ENCODE measurements at places on chromosomes 1 and 21.

GRCh38 chr1:23013657-23014056 is 2.0 kb downstream of the TEX46 start:
- H3K4me1 ChIP-seq, result peaks cover 21% of the 10 kb centered on the region
- DNase-seq, result no peak
- no peak overlapping the region for H3K27ac ChIP-seq
- H3K27me3 ChIP-seq, result no peaks in the 10 kb centered on the region

- no peaks in the 10 kb centered on the region for H3K27me3 ChIP-seq
- H3K4me3 ChIP-seq, result no peak overlapping the region
- no peak overlapping the region for H3K27ac ChIP-seq
- H3K4me1 ChIP-seq, result no peaks in the 10 kb centered on the region
- DNase-seq, result no peak
Observed at GRCh38 chr1:86277936-86278335, 118.2 kb downstream of the ODF2L start.

- H3K27me3 ChIP-seq, result no peaks in the 10 kb centered on the region
- no peak overlapping the region for H3K27ac ChIP-seq
- H3K4me1 ChIP-seq, result peaks cover 52% of the 10 kb centered on the region
- no peak for DNase-seq
Observed at GRCh38 chr1:212182171-212182570, 103.0 kb upstream of the PPP2R5A start.

GRCh38 chr21:46082713-46082962 is 15.3 kb upstream of the COL6A2 start:
- peaks cover 53% of the 10 kb centered on the region for H3K4me1 ChIP-seq
- H3K27ac ChIP-seq, result peak overlapping the region; percentile 9
- DNase-seq, result no peak
- no peak overlapping the region for H3K4me3 ChIP-seq

GRCh38 chr1:231411036-231411531 is 11.0 kb downstream of the EGLN1 start:
- no peaks in the 10 kb centered on the region for H3K27me3 ChIP-seq
- H3K36me3 ChIP-seq, result no peaks in the 10 kb centered on the region
- H3K27ac ChIP-seq, result no peak overlapping the region
- H3K4me1 ChIP-seq, result peaks cover 43% of the 10 kb centered on the region
- no peak for DNase-seq
- no peak overlapping the region for H3K4me3 ChIP-seq

DNA sequence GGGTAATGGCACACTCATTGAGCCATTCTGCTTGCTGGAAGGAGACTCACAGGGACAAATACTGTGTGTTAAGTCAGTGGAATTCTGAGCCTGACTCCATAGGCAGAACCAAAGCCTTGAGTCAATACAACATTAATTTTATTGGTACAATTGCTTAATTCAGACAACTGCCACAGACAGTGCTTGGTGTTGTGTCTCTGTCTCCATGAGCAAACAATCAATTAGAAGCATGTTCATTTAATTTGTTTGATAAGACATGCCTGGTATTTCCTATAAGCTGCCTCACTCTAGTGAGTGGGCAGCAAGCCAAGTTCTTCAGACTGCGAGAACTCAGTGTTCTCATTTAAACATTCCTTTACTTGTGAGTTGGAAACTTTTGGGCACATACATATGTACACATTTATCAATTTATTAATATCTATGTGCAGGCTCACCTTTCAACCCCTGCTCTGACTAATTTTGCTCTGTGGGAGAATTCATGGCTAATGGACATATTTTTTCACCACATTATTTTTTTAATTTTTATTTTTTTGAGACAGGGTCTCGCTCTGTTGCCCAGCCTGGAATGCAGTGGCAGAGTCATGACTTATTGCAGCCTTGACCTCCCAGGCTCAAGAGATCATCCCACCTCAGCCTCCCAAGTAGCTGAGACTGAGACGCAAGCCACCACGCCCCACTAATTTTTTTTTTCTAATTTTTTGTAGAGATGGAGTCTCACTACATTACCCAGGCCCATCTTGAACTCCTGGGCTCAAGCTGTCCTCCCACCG is 4.5 kb upstream of the SRSF10 start:
- peak overlapping the region; percentile 39 for H3K27ac ChIP-seq
- no peaks in the 10 kb centered on the region for H3K36me3 ChIP-seq
- H3K4me3 ChIP-seq, result no peak overlapping the region
- DNase-seq, result no peak

DNA sequence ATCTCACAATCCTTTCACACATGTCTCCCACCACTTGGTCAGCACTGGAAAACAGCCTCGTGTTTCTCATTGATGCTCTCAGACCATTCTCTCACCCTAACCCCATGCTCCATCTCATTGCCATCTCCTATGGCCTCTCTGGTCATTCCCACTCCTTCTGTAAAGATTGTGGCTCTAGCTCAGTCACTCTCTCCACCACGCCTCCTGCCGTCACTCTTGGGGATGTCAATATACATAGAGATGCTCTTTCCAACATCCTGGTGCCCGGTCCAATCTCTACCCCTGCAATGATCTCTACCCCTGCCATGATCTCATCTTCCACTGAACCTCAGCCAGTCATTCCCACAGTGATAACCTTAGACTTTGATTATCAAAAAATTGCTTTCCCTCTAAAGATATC is 90.1 kb downstream of the NTPCR start:
- H3K36me3 ChIP-seq, result no peaks in the 10 kb centered on the region
- peaks cover 6% of the 10 kb centered on the region for H3K4me1 ChIP-seq
- H3K27ac ChIP-seq, result no peak overlapping the region
- H3K4me3 ChIP-seq, result no peak overlapping the region
- H3K27me3 ChIP-seq, result no peaks in the 10 kb centered on the region

GRCh38 chr1:163821679-163822078 is 499.9 kb downstream of the NUF2 start:
- no peaks in the 10 kb centered on the region for H3K27me3 ChIP-seq
- H3K36me3 ChIP-seq, result no peaks in the 10 kb centered on the region
- no peak overlapping the region for H3K4me3 ChIP-seq
- no peak overlapping the region for H3K27ac ChIP-seq
- no peaks in the 10 kb centered on the region for H3K4me1 ChIP-seq
- no peak for DNase-seq

DNA sequence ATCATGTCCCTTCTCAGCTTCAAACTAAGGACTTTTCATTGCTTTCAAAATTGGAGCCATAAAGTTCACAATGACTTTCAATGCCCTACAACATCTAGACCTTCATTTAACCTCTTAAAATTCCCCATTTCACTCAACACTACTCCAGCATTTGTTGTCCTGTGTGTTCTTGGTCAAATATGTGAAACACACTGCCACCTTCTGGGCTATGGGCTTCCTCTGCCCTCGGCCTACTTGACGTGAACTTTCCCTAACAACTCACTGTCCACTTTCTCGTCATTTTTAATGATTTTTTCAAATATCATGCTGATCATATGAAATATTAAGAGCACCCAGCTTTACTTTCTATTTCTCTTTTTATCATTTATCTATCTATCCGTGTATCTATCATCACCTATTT is 2018.4 kb downstream of the NCAM2 start:
- no peak overlapping the region for H3K4me3 ChIP-seq
- H3K4me1 ChIP-seq, result no peaks in the 10 kb centered on the region
- H3K27ac ChIP-seq, result no peak overlapping the region
- H3K36me3 ChIP-seq, result no peaks in the 10 kb centered on the region
- DNase-seq, result no peak

DNA sequence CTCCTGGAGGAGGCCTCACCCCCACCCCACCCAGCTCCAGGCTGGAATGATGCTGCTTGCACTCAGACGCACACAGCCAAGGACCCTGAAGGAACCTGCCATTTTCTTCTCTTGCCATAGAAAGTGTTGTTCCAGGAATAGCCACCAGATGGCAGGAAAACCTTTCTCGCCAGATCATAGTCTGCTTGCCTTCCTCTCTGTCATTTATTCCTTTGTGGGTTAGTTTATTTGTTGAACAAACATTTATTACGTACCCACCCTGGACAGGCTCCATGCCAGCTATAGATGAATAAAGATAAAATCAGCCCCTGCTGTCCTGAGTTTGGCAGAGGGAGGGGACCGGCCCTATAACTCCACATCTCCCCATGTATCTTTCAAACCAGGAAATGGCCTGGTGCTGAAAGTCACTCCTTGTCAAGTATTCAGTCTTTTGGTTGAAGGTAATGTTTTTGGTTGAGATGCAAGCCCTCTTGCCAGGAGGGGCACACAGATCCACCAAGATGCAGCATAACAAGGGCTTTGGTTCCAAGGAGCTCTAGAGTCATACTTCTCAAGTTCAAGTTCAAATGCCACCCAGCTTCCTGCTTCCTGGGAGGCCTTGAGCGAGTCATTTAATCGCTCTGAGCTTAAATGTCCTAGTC is 7.0 kb upstream of the KCNC4 start:
- no peak overlapping the region for H3K27ac ChIP-seq
- H3K4me1 ChIP-seq, result peaks cover 7% of the 10 kb centered on the region
- no peak for DNase-seq
- no peak overlapping the region for H3K4me3 ChIP-seq

DNA sequence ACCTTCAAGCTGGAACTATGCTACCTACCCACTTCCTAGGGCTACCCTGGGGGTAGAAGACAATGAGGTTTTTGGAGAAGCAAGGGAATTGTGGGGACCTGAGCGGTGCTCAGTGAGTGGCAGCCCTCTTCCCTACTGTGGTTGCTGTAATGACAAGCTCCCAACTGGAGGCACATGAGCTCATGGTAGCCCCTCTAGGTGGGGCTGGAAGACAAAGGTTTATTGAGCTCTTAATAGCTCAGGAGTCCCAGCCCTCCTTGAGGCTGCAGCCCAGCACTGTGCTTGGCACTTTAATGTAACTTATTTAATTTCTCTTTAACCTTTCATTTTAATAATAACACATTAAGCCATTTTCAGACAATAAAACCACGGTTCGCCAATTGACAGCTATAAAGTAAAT is 528.9 kb downstream of the OMA1 start:
- no peak overlapping the region for H3K4me3 ChIP-seq
- H3K4me1 ChIP-seq, result no peaks in the 10 kb centered on the region
- no peak overlapping the region for H3K27ac ChIP-seq
- no peak for DNase-seq

GRCh38 chr1:67869233-67869632 is 36.0 kb upstream of the GNG12 start:
- no peaks in the 10 kb centered on the region for H3K4me1 ChIP-seq
- no peak for DNase-seq
- no peak overlapping the region for H3K27ac ChIP-seq
- H3K27me3 ChIP-seq, result no peaks in the 10 kb centered on the region

DNA sequence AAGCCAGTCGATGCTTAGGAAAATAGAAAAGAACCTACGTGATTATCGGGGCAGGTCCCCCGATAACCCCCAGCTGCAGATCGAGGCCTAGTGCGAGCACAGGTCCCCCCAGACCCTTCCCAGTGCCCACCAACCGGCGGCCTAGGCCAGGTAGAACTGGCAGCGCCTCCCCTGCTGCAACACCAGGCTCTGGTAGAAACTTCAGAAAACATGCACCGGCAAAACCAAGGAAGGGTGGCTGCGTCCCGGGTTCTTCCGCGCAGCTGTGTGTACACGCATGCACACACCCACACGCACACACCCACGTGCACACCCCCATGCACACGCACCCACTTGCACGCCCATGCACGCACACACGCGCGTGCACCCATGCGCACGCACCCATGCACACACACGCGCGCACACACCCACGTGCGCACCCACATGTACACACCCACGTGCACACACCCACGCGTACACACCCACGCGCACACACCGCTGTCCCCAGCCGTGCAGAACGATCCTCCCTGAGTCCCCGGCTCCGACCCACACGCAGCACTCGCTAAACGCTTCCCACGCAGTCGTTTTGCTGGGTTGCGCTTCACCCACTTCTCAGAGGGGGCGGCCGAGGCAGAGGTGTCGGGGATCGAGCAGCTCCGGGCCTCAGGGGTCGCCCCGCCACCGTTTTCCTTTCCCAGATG is 5.2 kb downstream of the TSPEAR start:
- H3K4me3 ChIP-seq, result no peak overlapping the region
- no peak for DNase-seq
- no peak overlapping the region for H3K27ac ChIP-seq
- H3K27me3 ChIP-seq, result peaks cover 36% of the 10 kb centered on the region

GRCh38 chr1:24639881-24640280 is 3.2 kb upstream of the SRRM1 start:
- H3K4me3 ChIP-seq, result no peak overlapping the region
- no peaks in the 10 kb centered on the region for H3K36me3 ChIP-seq
- H3K27ac ChIP-seq, result no peak overlapping the region
- no peak for DNase-seq
- peaks cover 32% of the 10 kb centered on the region for H3K4me1 ChIP-seq

- no peak overlapping the region for H3K4me3 ChIP-seq
- no peaks in the 10 kb centered on the region for H3K27me3 ChIP-seq
- peaks cover 77% of the 10 kb centered on the region for H3K4me1 ChIP-seq
- no peak overlapping the region for H3K27ac ChIP-seq
Observed at GRCh38 chr1:1402072-1402900, 3.2 kb upstream of the CCNL2 start.

- H3K27ac ChIP-seq, result no peak overlapping the region
- no peaks in the 10 kb centered on the region for H3K27me3 ChIP-seq
- peaks cover 66% of the 10 kb centered on the region for H3K4me1 ChIP-seq
- H3K4me3 ChIP-seq, result no peak overlapping the region
Observed at GRCh38 chr21:42237161-42237560, 18.2 kb downstream of the ABCG1 start.

GRCh38 chr21:36422279-36423098 is 37.3 kb downstream of the CHAF1B start:
- no peaks in the 10 kb centered on the region for H3K36me3 ChIP-seq
- H3K27ac ChIP-seq, result no peak overlapping the region
- no peak overlapping the region for H3K4me3 ChIP-seq
- no peaks in the 10 kb centered on the region for H3K27me3 ChIP-seq

DNA sequence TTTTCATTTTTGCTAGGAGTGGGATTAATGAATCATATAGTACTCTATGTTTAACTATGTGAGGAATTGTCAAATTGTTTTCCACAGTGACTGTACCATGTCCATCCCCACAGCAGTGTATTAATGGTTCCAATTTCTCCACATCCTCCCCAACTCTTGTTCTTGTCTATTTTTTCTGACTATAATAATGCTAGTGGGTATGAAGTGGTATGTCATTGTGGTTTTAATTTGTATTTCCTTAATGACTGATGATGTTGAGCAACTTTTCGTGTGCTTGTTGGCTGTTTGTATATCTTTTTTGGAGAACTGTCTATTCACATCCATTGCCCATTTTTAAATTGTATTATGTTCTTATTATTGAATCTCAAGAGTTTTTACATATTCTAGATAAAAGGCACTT is 10.0 kb upstream of the KPRP start:
- no peak for DNase-seq
- H3K27me3 ChIP-seq, result no peaks in the 10 kb centered on the region
- no peak overlapping the region for H3K27ac ChIP-seq
- H3K36me3 ChIP-seq, result no peaks in the 10 kb centered on the region

GRCh38 chr1:74715806-74716205 is 17.0 kb downstream of the CRYZ start:
- no peak overlapping the region for H3K27ac ChIP-seq
- no peaks in the 10 kb centered on the region for H3K27me3 ChIP-seq
- H3K4me3 ChIP-seq, result no peak overlapping the region
- DNase-seq, result no peak
